ENCODE measurements at places on chromosomes 13 and 19. TPM values are rescaled to one million over a fixed set of nuclear protein-coding genes. Genes with fewer than 3 reads are reported as not detected.
A peak's percentile ranks its signal among the peaks of the same experiment; 100 is the strongest.

The ZNF324B gene
- total RNA-seq: 11.3 TPM

DNA sequence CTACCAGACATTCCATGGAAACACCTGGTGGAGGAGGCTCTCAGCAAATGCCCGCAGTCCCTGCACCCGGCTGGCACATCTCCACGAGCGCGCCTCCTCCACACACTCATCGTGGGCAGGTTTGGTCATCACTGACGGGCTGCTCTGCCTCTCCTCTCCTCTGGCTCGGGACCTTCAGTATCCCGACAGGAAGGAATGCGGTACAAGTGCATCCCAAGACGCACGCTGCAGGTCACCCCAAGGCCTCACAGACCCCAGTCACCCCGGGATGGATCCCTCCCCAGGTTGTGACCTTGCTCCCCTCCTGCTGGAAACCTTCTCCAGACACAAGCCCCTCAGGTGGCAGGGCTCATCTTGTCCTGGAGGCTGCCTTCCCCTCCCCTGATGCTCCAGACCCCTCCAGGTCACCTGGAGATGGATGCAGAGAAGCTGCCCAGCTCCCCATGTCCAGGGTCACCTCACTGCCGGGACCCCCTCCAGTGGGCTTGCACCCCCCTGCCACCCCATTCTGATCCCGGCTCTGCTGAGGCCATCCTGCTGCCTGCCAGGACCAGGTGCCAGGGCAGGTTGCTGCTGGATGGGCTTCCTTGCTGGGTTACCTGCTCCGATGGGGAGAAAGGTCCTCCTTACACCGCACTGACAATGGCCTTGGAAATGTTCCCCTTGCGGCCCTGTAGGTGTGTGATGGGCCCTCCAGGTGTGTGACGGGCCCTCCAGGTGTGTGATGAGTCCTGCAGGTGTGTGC, 29.9 kb downstream of the C13orf46 start:
- no peak overlapping the region for H3K4me3 ChIP-seq
- H3K4me1 ChIP-seq: no peaks in the 10 kb centered on the region

DNA sequence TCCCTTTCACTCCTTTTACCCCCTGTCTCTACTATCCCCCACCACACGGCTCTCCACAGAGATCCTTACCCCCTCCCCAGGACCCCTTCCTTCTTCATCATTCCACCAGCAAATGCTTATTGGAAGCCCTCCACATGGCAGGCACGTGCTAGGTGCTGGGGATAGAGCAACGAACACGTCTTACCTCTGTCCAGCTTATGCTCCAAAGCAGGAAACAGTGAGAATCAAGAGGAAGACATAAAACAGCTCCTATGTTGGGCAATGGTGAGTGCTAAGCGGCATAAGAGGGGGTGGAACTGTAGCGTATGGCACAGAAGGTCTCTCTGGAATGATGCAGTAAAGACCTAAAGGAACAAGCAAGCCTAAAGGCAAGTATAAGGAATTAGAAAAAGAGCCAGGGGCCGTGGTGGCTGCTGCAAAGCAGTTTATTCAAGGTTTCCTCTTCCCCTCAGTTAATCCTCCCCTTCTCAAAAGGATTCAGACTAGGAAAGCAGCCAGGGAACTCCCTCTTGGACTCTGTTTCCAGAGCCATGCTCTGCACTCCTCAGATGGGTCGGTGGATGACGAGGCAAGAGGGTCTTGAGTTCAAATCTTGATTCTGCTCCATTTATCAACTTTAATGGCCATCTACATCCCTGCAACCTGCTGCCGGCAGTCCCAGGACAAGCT, 289.4 kb downstream of the FOXO1 start:
- H3K27ac ChIP-seq: no peak overlapping the region
- H3K36me3 ChIP-seq: no peaks in the 10 kb centered on the region
- peaks cover 17% of the 10 kb centered on the region for H3K4me1 ChIP-seq

DNA sequence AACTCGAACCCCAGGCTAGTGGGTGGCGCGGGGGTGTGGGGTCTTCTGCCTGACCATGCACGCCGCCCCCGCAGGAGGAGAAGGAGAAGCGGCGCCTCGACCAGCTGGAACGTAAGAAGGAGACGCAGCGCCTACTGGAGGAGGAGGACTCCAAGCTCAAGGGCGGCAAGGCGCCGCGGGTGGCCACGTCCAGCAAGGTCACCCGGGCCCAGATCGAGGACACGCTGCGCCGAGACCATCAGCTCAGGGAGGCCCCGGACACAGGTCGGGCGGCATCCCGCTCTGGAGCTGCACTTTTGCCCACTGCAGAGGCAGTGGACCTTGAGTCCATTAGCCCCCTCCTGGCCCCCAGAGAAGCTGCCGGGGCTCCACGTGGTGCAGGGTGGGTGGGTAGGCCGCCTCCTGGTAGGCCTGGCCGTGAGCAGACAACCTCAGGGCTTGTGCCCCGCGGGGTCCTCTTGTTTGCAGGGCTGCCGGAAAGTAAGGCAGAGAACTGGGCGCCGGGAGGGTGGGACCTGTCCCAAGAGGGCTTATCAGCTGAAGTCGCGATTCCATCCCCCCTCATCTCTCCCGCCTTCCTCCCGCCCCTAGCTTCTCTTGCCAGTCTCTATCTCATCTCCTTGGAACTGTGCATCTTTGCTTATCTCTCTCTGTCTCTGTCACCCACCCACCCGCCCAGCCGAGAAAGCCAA, 9.9 kb downstream of the CCDC124 start:
- peaks cover 7% of the 10 kb centered on the region for H3K4me1 ChIP-seq
- H3K4me3 ChIP-seq: no peak overlapping the region
- DNase-seq: no peak
- H3K27me3 ChIP-seq: no peaks in the 10 kb centered on the region
- peak overlapping the region; percentile 43 for H3K27ac ChIP-seq
- H3K36me3 ChIP-seq: no peaks in the 10 kb centered on the region

Data from CD8-positive, alpha-beta memory T cell (primary cell).